ENCODE measurements at places on chromosomes 6 and 20. TPM values are rescaled to one million over a fixed set of nuclear protein-coding genes. Genes with fewer than 3 reads are reported as not detected.

Gene FOXF2
- 0.44 TPM for total RNA-seq

Gene HUS1B
- 1.2 TPM for total RNA-seq

Gene APOBEC2
- total RNA-seq = not detected

Gene SLC23A2
- 20.5 TPM for total RNA-seq

Gene POM121L2
- not detected for total RNA-seq

Gene LY6G6C
- total RNA-seq = not detected

Gene TNXB
- 88.2 TPM for total RNA-seq

Gene HLA-DQA2
- total RNA-seq = 6.4 TPM

Gene HEY2
- 10.7 TPM for total RNA-seq

Gene AKAP12
- 84.6 TPM for total RNA-seq

Gene BTN1A1
- 0.09 TPM for total RNA-seq

- DNase-seq = no peak
Measured at GRCh38 chr6:37538107-37538506, 38.4 kb upstream of the CCDC167 start.

- DNase-seq = peak; percentile 92
Measured at GRCh38 chr20:19758501-19759331, 658 bp downstream of the RIN2 start.

GRCh38 chr6:26555505-26556262 is 17.5 kb downstream of the HMGN4 start:
- peak; percentile 45 for DNase-seq

GRCh38 chr20:21656308-21657067 is 49.0 kb upstream of the PAX1 start:
- no peak for DNase-seq

GRCh38 chr6:42411406-42411805 is 40.3 kb downstream of the TRERF1 start:
- no peak for DNase-seq

DNA sequence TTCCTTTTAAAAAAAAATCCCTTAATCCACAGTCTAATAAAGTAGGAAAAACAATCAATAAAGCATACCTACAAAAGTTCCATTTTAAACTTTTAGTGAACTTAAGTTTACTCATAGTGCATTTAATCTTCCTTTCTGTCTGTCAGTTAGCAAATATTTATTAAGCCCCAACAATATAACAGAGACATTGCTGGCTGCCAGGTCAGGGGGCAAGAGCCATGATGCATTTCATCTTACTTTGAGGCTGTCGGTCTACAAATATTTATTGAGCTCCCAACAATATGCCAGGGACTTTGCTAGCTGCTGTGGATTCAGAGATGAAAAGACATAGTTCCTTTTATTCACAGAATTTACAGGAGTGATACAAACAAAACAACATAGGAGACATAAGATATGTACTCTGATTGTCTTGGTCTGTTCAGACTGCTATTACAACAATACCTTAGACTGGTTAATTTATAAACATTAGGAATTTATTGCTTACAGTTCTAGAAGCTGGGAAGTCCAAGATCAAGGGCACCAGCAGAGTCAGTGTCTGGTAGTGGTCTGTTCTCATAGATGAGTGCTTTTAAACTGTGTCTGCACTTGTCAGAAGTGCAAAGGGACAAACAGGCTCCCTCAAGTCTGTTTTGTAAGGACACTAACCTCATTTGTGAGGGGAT is 118.6 kb downstream of the PLCB1 start:
- no peak for DNase-seq

GRCh38 chr6:157911278-157911677 is 70.4 kb upstream of the SYNJ2 start:
- no peak for DNase-seq

- DNase-seq = no peak
Measured at GRCh38 chr6:139262519-139263300, 29.1 kb downstream of the TXLNB start.

GRCh38 chr20:2865630-2866029 is 7.7 kb upstream of the PTPRA start:
- DNase-seq = no peak

DNA sequence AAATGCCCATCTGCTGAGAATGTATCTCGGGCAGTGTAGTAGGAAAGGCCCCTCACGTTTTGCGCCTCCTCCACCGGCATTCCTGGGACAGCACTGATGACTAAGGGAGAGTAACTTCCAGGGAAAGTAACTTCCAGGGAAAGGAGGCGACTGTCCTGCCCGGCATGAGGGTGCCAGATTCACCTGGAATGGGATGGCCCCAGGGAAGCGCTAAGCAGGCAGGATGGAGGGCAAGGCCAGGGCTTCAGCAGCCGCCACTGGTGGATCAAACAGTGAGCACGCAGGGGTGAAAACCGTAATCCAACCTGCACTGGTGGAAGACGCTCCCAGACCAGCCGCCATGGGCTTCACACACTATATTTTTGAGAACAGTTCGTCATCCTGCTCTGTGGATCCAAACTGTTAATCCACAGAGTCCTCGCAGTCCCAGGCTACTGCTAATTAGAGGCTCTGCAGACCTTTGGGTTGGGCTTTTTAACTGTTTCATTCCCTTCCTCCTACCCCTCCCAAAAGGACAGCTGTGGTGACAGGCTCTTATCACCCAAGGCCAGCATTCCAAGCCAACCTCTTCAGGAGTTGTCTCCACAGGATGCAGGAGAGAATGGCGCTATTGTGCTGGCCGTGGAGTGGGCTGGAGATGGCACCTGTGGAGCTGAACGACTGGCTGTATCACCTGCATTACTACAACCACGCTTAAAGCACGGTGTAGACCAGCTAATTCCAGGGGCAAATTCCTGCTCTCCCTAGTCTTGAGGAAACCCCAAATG is 178.9 kb downstream of the DLL1 start:
- no peak for DNase-seq

GRCh38 chr6:54515013-54515412 is 206.8 kb downstream of the TINAG start:
- DNase-seq = no peak

- DNase-seq = no peak
Measured at GRCh38 chr6:12190252-12190651, 99.9 kb upstream of the EDN1 start.

DNA sequence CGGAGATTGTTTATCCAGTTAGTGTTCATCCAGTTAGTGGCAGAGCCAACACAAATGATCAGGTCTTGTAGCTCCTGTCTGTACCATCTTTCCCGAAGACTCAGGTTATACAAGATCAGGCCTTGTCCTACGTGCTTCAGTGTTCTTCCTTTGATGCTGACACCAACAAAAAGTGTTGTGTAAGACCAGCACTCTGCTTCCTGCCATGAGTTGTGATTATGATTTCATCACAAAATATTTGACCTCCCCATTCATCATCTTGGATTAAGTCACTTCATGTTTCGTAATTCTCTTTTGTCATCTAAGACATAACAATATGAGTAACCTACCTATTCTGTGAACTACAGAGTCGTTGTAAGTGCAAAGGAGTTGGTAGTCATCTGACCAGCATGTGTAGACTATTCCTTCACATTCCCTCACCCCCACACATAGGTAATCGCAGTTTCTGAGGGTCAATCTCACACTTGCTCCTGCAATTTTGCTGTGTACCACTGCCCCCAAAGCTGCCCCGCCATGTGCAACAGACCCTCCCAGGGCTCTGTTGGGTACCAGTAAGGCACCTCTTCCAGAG is 135.6 kb upstream of the SLC22A23 start:
- no peak for DNase-seq

DNA sequence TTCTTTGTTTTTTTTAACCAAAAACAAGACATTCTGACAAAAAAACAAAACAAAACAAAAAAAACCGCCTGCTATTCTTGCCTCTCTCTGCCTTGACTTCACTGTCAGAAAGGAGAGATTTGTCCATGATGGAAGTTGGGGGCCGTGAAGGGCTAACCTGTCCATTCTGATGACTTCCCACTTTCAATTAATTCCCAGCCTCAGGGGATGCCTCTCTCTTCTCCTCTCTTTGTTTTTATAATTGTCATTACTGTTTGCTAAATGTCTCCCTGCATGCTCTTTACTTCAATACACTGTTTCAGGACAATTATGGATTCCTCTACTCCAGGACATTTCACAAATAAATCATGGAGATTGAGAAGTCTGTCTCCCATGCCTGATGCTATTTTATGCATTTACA is 130.5 kb upstream of the CNR1 start:
- no peak for DNase-seq

- DNase-seq = no peak
Measured at GRCh38 chr6:74451953-74452352, 753.9 kb downstream of the COL12A1 start.

DNA sequence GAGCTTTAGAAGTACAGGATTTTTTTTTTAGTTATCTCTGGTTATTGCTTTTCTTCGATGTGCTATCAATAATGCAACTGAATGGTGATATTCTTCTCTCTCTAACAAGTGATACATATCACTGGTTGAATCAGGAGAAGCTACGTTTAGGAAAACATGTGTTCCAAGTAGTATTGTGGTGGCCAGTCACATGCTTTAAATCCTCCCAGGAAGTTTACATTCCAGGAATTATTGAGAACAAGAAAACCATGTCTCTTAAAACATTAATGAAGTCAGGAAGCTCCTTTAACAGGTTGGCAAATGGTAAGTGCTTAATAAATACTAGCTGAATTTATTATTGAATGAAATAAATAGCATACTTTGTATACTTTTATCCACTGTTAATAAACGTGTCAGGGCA is 371.1 kb downstream of the BCKDHB start:
- DNase-seq = no peak

DNA sequence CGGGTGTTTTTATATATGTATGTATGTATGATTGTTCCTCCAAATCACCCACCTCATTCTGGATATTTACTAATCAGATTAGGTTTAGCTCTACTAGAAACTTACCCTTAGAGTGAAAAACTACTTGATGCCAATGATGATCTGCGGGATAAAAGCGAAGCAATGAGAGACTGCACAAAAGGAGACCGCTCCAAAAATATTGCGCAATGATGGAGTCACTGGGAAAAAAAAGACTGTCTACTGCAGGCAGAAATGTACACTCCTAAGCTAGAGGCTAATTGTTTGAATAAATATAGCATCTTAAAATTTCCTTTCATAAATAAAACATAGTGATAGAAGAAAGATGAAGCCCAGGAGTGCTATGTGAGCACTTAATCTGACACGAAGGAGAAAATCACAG is 7.3 kb downstream of the RAB32 start:
- DNase-seq = no peak

GRCh38 chr20:35007413-35007812 is 51.7 kb downstream of the MYH7B start:
- DNase-seq = no peak

DNA sequence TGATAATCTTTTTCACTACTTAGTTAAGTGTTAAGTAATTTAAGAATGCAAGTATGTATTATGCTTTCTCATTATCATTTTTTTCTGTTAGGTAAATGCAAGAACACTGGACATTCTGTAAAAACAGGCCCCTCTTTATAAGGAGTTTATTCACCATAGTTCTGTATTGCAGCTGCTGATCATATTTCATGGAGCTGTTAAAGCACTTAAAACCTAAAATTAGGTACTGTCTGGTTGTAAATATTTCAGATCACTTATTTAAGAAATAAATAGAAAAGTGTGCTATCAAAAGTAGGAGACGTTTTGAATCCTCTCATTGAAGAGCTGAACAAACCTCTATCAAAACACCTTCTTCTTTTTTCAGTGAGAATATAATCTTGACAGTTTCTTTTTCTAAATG is 3.9 kb downstream of the EYA4 start:
- DNase-seq = no peak

GRCh38 chr6:158783851-158784250 is 35.3 kb downstream of the EZR start:
- DNase-seq = no peak

GRCh38 chr6:53770780-53771249 is 24.0 kb upstream of the LRRC1 start:
- no peak for DNase-seq

DNA sequence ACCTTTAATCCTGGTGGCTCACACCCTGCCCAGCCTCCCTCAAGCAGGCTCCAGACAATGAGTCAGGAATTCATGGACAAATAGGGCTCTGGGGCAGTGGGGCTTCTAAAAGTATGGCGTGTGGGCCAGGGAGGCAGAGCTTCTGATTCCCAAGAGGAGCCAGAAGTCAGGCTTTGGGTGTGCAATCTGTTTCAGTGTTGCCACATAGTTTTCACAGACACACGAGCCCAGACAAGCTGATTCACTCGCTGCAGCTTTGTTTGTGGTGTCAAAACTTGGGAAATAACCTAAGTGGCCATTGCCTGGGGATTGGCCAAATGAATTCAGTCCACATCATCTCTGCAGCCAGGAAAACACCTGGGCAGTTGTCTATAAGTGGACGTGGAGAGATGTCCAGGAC is 9.2 kb downstream of the PEDS1 start:
- DNase-seq = no peak

GRCh38 chr20:8161264-8162071 is 29.4 kb downstream of the PLCB1 start:
- no peak for DNase-seq

DNA sequence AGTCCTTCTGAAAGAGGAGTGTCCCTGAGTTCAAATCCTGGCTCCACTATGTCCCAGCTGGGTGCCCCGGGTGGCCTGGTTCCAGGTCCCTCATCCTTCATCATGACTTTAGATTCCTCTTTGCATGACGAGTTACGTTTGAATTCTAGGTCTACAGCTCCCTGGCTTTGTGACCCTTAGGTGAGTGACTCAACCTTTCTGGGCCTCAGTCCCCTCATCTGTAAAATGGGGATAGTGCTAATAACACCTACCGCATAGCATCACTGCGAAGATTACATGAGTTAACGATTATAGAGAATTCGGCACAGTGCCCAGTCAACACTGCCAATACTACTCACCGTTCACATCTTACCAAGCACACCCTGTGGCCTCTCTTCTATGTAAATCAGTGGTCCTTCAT is 39.4 kb downstream of the RSPO4 start:
- no peak for DNase-seq

DNA sequence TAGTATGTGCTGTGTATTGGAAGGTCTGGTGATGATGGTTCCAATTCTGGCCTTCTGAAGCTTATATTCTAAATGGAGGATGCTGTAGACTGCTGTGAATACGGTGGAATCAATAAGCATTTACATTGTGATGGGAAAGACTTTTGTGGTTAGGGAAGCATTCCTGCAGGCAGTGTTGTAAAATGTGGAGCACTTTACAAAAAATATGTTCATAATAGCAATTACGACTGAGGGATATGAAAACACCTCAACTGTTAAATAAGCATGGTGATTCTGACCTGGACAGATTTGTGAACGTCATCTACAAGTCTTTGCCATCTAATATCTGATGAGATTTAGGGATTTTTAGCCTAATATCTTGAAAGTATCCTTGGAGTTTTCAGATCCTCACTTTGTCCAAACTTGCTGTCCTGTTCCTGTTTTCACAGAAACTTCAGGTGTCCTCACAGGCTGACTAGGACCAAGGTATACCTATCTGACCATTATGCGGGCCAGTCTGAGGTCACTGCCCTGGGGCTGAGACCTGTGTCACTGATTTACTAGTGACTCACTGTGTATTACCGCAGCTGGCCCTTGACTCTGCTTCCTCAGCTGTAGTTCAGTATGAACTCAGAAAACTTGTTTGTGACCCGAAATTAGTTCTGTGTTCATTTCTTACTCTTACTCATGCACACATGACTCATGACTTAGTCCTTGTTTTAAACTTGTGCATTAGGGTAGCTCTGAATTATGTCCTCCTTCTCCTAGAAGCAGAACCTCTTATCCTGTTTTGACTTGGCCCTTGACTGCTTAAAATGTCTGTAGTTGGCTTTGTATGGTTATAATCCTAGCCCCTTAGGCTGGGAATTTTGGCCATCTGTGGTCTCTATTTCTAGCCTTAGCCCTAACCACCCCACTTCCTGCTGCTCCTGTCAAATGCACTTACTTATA is 343.0 kb downstream of the CDKAL1 start:
- DNase-seq = peak; percentile 51
